ENCODE measurements at places on chromosomes 1 and 21.
A peak's percentile ranks its signal among the peaks of the same experiment; 100 is the strongest.

GRCh38 chr1:222239130-222239529 is 308.8 kb downstream of the HHIPL2 start:
- no peak for DNase-seq

DNA sequence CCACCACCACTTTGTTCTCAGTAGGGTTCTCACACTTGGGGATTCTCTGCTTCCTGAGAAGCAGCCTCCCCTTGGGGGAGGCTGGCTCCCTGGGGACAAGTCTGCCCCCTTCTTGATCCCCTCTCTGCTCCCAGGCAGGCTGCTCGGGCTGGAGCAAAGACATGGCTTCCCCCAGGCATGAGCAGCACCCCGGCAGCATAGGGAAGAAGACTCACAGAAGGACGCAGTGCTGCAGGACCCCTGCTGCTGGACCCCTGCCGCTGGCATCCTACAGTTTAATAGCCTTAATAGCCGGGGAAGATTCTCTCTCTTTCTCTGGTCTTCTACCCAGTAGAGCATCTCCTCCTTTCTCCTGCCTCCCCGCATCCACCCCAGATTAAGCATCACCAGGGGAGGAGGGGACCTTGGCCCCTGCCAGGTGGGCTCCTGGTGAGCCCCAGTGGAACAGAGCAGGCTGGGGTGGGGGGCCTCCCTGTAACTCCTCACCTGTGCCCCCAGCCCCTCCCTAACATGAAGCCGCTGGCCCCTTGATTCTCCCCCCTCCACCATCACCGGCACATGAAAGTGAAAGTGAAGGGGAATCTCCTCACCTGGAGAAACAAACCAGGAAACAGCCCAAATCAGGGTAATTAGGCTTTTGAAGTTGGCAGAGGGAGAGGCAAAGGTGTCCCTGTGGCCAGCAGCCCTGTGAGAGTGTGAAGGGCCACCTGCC is 2.5 kb downstream of the WNT3A start:
- peak; percentile 34 for DNase-seq

DNA sequence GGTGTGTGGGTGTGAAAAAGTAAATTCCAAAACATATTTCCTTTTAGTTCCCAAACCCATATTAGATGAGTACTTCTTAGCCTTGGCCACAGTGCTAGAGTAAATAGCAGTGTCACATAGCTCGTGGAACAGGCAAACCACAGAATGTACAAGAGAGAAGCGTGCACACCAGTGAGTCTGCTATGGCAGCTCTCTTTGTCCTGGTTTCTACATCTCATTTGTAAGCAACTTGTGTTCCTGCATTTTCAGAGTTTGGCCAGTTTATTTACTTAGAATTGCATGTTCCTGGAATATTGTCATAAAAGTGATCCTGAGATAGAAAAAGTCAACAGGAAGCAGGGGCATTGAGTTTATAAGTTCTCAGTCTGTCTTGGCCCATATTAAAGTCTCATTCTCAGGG is 142.1 kb downstream of the DHRS3 start:
- no peak for DNase-seq

GRCh38 chr1:18246543-18246942 is 138.9 kb downstream of the IGSF21 start:
- DNase-seq: no peak

DNA sequence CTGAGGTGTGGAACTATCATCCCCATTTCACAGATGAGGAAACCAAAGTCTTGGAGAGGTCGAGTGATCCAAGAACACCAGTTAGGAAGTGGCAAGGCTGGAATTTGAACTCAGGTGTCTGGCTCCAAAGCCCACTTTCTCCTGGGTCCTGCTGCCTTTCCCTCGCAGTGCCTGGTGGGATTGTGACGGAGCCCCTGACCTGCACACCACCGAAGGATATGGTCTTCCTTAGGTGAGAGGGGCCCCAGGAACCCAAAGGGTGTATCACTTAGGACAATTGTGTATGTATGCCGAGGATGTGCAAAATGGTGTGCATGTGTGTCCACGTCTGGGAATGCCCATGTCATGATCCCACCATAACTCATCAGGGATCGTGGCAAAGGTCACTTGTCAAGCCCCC is 392.7 kb downstream of the MATN1 start:
- no peak for DNase-seq

- DNase-seq: no peak
Measured at GRCh38 chr21:43361127-43361492, 65.8 kb downstream of the SIK1 start.

DNA sequence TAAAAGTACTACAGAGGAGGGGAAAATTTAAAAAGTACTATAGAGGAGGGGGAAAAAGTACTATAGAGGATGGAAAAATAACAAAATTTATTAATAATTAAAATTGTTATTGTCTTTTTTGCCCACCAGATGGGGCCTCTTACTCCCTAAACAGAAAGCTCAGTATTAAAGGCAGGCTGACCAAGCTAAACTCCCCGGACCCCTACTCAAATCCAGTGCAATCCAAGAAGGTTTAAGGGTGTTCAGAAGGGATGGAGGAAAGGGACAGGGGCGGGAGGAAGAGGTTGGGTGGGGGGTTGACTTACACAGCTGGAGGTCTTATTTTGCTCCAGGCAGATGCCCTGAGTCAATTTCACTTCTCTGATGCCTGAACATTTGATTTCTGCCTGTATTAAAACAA is 13.7 kb downstream of the CD34 start:
- DNase-seq: no peak

- DNase-seq: no peak
Measured at GRCh38 chr1:12505231-12505630, 112.8 kb downstream of the DHRS3 start.

GRCh38 chr1:230112131-230112701 is 45.2 kb downstream of the GALNT2 start:
- no peak for DNase-seq

- DNase-seq: no peak
Measured at GRCh38 chr1:55539652-55540512, 324.7 kb upstream of the USP24 start.

GRCh38 chr1:205451202-205451601 is 4.6 kb downstream of the BLACAT1 start:
- no peak for DNase-seq

- DNase-seq: no peak
Measured at GRCh38 chr1:159867664-159868026, 5.2 kb upstream of the VSIG8 start.

DNA sequence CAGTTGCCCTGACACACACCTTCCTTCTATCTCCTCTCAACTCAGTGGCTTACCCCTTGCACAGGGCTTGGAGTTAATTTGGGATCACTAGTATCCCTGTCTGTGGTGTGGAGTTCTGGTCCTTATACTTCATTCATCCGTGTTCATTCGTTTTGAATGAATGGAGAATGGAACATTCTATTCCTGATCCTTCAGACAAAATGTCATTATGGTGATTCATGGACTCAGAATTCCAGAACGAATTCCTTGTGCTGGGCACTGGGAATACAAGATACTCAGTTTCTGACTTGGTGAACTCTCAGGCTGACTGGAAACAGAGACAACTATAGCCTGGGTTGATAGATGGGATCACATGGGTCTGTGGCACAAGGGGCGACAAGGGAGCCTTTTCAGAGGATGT is 49.9 kb upstream of the TRABD2B start:
- DNase-seq: no peak

DNA sequence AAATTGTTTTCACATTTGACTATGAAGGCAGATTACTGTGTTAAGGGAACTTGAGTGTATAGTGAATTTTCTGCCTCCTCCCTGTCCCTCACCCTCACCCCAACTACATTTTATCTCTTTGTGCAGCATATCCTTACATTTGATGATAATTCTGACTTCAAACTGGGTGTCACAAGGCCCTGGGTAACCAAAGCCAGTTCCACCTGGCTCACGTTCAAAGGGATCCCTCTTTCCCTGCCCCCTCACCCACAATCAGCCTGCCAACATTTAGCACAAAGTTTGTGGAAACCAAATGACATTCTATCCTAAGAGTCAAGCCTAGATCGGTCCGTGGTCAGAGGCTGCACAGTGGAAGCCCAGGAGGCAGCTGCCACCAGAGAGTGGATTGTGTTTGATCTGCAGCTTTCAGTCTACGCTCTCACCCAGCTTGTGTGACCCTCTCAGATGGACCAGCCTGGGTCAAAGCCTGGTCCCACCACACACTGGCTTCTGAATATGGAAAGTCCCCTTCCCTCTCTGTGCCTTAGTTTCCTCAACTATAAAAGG is 10.3 kb downstream of the KIAA0040 start:
- no peak for DNase-seq

- DNase-seq: no peak
Measured at GRCh38 chr1:180927841-180928240, 15.1 kb downstream of the KIAA1614 start.

DNA sequence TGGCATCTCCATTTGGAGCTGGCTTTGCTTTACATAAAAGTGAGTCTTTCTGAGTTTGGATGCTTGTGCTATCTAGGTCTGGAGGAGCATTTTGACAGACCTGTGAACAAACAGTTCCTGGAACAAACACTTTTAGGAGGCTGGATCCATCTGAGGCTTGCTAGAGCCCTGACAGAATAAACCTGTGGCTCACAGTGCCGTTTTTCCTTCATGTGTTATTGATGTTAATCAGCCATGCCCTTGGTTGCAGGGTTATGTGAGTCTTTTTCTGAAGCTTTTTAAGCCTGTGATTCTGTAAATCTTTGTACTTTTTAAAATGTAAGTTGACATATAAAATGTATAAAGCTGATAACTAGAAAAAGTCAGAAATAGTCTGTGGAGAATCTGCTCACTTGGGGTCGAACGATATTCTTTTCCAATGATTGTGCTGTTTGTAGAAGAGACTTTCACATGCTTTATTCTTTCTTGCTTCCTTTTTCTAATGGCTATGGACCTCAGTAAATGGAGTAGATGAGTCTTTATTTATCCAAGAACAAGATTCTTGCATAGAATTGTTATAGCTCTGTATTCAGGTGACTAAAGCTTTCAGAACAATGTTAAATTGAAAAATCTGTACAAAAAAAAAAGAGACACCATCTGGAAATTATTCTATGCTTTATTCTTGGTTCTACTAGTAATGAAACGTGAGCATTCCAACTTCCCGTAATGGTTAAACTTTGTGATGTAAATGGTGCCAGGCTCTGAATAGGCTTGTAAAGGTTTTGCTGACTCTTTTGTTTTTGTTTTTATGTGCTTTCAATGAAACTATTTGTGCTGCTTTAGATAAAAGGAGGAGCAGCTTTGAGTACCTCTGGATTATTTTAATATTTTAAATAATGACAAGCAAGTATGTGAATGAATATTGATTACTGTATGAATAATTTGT is 53.7 kb downstream of the CACHD1 start:
- no peak for DNase-seq

All from activated CD8-positive, alpha-beta memory T cell treated with anti-CD3 and anti-CD28 coated beads, Interleukin-2, amount 10 ng/mL, durations not matched to agents 7 days and 5 days (primary cell).